ENCODE measurements at places on chromosomes 2 and 18.
A peak's percentile ranks its signal among the peaks of the same experiment; 100 is the strongest.

GRCh38 chr2:230226051-230226551, 565 bp downstream of the SP140 start:
- DNase-seq = no peak

DNA sequence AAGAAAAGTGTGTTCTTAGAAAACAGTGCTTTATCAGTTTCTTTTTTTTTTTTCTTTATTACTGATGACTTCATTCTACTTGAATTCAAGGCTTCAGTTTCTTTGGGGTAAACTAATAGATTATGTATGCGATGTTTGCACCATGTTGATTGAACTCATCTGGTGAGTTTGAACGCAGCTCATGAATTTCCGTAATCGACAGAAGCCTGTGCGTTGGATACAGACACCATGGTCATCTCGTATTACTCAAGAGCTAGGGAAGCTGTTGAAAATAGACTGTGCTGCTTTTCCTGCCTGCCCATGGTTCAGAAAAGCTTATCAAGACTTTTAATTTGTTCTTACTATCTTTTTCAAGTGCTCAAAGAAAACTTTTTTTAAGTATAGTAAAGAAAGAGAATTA, 185.5 kb upstream of the NRP2 start:
- DNase-seq = no peak

- peak; percentile 23 for DNase-seq
These were observed 29.7 kb downstream of the CCDC141 start for GRCh38 chr2:179020156-179020750.

DNA sequence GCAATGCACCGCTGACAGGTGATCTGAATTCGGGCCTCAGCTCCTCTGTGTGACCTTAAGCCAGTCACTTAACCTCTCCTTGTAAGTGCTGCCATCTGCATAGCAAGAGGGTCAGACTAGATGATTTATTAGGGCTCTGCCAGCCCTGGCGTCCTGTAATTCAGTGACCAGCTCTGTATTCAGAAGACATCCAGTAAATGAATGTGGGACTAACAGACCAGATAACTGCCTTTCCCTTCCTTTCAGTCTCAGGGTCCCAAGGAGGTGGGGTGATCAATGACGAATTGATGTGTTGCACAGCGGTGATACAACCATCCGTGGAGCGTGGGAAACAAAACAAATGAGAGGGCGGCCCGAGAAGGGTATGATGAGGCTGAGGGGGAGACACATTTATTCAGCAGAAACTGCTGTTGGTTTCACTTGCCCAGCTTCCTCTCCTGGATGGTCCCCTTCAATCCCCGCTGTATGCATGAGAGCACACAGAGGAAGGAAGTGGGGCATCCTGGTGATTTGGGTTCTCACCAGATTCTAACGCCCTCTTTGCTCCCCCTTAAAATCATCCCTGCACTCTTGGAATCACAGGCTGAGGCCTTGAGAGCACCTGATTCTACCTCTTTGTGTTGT, 92.8 kb downstream of the VIT start:
- no peak for DNase-seq

DNA sequence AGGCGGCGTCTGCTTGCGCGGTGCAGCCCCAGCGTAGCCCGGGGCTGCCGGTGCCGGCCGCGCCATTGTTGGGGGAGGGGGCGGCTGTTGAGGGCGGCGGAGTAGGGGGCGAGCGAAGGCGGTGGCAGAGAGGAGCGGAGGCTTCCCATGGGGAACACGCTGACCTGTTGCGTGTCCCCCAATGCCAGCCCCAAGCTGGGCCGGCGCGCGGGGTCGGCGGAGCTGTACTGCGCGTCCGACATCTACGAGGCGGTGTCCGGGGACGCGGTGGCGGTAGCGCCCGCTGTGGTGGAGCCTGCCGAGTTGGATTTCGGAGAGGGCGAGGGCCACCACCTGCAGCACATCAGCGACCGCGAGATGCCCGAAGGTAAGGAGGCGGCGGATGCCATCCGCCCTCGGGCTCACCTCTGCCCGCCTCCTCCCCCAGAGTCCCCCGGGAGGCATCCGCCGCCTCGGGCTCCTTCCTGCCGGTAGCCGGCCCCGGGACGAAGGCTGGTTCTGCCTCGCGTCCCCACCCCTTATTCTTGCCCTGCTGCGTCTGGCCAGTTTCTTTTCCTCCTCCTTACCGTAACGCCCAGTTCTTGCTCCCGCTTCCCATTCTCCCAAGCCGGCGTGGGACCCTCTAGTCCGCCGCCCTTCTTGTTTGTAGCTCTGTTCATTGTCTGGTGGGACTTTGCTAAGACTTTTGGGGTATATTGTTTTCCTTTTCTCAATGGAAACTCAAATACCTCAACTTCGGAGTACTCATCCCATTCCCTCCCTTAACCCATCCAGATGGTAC, 500 bp downstream of the CCNYL1 start:
- DNase-seq = peak; percentile 18

GRCh38 chr2:69494126-69494525, 56.9 kb upstream of the NFU1 start:
- no peak for DNase-seq

DNA sequence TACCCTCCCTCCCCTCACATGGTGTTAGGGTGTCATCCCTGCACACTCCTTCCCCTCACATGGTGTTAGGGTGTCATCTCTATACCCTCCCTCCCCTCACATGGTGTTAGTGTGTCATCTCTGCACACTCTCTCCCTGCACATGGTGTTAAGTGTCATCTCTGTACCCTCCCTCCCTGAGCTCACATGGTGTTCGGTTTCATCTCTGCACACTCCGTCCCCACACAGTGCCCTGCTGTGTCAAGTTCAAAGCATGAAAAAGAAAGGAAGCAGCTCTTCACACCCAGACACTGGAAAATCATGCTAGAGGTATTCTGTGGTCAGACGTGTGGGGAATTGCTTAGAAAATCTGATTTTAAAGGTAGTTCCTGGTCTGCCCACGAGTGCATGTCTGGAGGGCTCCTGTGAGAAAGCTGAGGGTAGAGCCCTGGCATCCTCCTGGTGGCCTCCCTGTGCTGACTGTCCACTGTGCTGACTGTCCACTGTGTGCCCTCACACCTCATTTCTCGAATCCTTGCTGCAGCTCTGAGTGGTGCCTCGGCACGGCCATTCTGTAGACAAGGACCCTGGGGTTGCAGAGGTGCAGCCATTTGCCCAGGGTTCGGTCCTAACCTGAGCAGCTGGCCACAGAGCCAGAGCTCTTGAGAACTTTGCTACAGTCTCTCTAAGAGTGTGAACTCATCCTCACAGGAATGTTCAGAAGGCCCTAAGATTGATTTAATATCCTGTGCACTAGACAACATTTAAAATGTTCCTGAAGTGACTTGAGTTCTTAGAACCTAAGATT, 69.1 kb upstream of the NFATC1 start:
- no peak for DNase-seq

DNA sequence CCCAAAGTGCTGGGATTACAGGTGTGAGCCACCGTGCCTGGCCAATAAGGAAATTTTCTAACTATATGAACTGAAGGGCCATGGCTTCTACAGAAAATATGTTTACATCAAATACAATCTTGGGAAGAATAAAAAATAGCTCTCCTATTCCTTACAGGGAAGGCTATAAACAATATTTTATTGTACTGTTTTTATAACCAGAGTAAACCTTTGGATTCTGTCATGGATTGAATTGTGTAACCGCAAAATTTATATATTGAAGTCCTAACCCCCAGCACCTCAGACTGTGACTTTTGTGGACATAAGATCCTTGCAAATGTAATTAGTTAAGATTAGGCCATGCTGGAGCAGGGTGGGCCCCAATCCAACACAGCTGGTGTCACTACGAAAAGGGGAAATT, 8.3 kb downstream of the HSBP1L1 start:
- no peak for DNase-seq

GRCh38 chr2:69509011-69509749, 71.9 kb upstream of the NFU1 start:
- DNase-seq = no peak

- DNase-seq = no peak
These were observed 23.0 kb downstream of the INPP5D start for GRCh38 chr2:233082931-233083755.

DNA sequence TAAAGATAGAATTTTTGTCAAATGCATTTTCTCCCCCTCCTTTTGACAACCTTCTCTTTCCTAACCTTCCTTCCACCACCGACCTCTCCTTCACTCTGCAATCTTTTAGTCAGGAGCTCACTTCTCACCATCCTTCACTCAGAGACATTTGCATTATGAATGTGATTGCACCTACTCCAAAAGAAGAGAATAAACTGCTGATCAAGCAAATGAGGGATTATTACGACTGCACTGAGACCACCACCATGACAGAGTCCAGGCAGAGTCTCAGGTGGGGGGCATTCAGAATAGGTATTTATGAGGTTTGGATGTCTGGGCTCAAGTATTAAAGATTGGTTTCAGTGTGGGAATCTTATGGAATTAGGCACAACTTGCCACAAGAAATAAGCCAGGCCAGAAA, 483.9 kb downstream of the PTH2R start:
- DNase-seq = no peak

GRCh38 chr2:182043861-182044260, 58.2 kb downstream of the PPP1R1C start:
- no peak for DNase-seq

GRCh38 chr2:105937498-105938097, 192.9 kb downstream of the NCK2 start:
- DNase-seq = no peak

GRCh38 chr2:145352484-145352883, 832.6 kb upstream of the ZEB2 start:
- DNase-seq = no peak

DNA sequence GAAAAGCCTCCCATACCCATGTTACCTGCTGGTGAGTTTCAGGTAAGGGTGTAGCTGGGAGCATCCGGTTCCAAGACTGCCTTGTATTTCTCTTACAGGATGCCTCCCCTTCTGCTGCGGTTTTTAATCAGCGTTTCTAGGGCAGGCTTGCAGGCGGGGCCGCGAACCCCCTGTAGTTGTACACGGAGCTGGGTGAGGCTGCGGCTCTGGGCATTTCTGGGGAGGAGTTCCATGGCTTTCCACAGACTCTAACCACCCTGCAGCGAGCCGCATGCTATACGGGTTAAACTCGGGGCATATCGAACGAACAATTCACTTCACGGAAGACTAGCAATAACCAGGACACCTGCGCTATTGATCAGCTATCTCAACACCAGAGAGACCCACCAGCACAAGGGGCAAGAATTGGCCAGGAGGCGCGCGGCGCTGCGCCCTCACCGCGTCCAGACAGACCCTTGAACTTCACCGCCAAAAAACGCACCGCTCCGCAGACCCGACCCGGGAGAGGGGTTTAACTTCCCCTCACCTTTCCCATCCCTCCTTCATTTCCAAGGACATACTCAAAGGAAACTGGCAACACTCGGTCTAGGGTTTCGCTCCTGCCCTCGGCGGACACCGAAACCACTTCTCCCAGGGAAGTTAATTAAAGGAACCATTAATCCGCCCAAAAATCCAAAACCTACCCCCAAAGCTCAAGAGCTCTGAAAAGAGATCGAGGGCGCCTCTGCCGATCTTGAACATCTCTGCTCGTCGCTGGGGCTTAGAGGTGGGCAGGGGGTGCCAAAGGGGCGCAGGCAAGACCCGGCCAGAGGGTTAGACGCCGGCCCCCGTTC, 909 bp downstream of the TGFA start:
- DNase-seq = no peak

- no peak for DNase-seq
These were observed 567.2 kb downstream of the TMX3 start for GRCh38 chr18:68147728-68148127.

DNA sequence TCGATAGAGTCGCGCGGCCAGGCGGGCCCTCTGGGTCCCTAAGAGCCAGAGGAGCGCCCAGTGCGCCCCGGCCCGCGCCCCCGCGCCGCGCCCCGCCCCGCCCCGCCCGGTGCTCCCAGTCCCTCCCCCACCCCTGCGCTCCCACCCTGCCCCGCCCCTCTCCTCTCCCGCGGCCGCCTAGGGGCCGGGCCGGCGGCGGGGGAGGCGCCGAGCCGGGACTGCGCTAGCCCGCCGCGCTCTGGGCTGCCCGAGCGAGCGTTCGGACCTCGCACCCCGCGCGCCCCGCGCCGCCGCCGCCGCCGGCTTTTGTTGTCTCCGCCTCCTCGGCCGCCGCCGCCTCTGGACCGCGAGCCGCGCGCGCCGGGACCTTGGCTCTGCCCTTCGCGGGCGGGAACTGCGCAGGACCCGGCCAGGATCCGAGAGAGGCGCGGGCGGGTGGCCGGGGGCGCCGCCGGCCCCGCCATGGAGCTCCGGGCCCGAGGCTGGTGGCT, at the start of gene GPC1:
TSS of gene GPC1 (plus strand) at position 207 of the 491 bp plus-strand sequence. CDS start at position 463, 256 bp downstream.
- DNase-seq = peak; percentile 51

DNA sequence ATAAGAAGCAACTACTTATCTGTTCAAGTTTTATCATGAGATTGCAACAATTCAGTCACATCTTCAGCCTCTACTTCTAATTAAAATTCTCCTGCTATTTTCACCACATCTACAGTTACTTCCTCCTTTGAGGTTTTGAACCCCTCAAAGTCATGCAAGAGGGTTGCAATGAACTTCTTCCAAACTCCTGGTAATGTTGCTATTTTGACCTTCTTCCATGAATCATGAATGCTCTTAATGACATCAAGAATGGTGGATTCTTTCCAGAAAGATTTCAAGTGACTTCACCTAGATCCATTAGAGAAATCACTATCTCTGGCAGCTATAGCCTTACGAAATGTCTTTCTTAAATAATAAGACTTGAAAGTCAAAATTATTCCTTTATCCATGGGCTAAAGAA, 1052.8 kb upstream of the NRXN1 start:
- DNase-seq = no peak

GRCh38 chr18:44943311-44943881, 262.7 kb downstream of the SETBP1 start:
- DNase-seq = peak; percentile 63

DNA sequence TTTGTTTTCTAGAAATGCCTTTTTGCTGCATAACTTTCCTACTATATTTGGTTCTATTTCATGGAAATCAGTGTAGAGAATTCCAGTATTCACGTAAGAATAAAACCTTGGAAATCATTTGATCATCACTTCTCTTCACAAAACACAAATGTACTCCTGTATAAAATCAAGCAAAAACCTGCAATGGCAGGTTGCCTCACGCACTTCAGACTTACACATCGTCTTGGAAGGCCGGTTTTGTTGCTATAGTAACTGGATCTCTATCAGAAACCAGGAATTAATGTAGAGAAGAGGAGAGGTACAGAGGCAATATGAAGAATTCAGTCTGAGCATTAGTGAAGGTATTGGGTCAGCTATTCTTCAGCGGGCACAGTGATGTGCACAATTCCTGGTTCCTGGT, 370.7 kb upstream of the CYRIA start:
- no peak for DNase-seq

GRCh38 chr2:26652361-26653041, 11.3 kb upstream of the CIB4 start:
- peak; percentile 96 for DNase-seq

GRCh38 chr2:181380581-181380980, 76.6 kb upstream of the ITGA4 start:
- DNase-seq = no peak

GRCh38 chr18:36328385-36328858, 30.9 kb downstream of the FHOD3 start:
- DNase-seq = no peak

GRCh38 chr18:67265464-67266245, 250.9 kb downstream of the DSEL start:
- no peak for DNase-seq
